ENCODE measurements at places on chromosomes 3 and 15.

DNA sequence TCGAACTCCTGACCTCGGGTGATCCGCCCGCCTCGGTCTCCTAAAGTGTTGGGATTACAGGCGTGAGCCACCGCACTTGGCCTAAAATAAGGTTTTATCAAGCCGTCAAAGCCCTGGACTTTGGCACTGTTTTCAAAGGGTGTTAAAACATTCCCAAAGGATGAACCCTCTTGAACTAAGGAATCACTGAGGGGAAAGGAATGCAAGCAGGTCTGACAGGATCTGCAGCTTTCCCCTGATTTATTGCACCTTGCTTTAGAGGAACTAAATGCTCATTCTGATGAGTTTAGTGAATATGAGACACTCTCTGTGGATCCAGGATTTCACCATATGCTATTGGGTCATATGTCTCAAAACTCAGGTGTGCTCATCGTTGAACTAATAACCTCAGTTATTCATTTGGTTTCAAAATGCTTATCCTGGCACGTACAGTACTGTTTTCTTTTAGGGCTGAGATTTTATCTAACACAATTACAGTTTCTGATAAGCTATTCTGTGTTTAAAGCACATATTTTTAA is 63.0 kb upstream of the TSC22D2 start:
- no peak for DNase-seq

- DNase-seq: no peak
These were observed 76.8 kb downstream of the BDH1 start for GRCh38 chr3:197478746-197479668.

- no peak for DNase-seq
These were observed 899.8 kb downstream of the MCTP2 start for GRCh38 chr15:95131131-95131556.

DNA sequence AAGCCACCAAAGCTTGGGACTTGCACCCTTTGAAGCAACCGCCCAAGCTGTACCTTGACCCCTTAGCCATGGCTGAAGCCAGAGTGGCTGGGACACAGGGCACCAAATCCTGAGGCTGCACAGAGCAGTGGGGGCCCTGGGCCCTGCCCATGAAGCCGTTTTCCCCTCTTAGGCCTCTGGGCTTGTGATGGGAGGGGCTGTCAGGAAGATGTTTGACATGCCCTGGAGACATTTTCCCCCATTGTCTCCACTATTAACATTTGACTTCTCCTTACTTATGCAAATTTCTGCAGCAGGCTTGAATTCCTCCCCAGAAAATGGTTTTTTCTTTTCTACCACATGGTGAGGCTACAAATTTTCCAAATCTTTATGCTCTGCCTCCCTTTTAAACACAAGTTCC is 522.2 kb downstream of the EDEM1 start:
- no peak for DNase-seq

DNA sequence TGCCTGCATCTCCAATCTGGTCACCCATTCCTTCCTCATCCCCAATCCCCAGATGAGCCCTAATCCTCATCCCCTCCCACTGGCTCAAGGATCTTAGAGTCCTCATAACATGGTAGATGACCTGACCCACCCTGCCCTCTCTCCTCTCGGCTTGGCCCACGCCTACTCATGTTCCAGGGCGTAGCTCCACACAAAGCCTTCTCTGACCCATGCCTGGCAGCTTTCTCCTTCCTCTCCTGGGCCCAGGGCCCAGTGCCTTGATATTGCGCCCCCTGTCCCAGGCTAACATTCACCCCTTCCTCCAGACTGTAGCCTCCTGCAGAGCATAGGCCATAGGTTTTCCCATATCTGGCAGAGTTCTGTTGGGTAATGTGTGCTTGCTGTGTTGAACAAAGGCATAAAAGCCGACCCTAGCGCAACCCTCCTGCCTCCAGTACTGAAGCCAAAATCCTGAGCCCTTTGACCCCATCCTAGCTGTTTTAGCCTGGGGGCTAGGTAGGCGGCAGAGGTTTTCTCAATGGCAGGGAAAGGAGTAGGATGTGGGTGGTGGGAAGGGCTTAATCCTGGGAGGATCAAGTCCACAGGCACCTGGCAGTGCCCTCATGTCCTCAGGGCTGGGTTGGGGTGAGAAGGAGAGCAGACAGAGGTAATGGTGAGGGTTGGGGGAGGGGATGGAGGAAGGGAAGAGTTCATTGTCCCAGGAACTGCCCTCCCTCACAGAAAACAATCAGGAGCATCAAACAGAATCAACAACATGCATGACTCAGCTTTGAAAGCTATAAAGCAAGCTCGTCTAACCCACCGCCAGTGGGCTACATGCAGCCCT is 35.5 kb downstream of the MESD start:
- DNase-seq: no peak
